ENCODE measurements at places on chromosomes 1 and 21.

DNA sequence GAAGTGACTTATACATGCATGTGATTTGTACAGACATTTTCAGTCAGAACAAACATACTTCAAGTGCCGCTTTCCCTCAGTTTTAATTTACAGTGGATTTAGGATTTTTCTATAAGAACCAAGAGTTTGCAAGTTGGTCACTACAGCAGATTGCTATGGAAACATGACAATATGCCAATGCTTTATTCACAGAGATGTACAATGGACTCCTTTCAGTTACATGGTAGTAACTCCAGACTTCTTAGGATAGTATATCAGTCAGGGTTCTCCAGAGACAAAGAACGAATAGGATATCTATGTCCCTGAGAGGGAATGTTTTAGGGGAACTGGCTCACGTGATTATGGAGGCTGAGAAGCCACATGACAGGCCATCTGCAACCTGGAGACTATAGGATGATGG, 27.4 kb downstream of the IFI44 start:
- no peak for DNase-seq

DNA sequence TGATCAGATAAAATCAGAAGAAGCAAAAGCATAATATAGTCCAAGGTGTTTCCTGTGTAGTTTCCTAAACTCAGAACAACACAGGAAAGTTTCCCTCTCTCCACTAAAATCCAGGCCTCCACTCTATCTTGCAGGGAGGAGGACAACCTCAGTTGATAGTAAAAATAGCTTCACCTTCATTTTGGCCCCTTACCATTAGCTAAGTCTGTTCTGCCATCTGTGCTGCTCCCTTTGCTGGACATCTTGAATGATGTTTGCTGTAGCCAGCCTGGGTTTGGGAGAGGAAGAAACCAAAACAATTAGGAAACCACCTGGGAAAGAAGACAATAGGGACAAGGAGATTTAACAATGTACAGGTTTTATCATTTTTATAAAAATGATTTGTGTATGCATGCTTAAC, 18.6 kb downstream of the DCAF8 start:
- no peak for DNase-seq

- DNase-seq = no peak
Observed at GRCh38 chr1:184388971-184389370, 2.1 kb downstream of the C1orf21 start.

DNA sequence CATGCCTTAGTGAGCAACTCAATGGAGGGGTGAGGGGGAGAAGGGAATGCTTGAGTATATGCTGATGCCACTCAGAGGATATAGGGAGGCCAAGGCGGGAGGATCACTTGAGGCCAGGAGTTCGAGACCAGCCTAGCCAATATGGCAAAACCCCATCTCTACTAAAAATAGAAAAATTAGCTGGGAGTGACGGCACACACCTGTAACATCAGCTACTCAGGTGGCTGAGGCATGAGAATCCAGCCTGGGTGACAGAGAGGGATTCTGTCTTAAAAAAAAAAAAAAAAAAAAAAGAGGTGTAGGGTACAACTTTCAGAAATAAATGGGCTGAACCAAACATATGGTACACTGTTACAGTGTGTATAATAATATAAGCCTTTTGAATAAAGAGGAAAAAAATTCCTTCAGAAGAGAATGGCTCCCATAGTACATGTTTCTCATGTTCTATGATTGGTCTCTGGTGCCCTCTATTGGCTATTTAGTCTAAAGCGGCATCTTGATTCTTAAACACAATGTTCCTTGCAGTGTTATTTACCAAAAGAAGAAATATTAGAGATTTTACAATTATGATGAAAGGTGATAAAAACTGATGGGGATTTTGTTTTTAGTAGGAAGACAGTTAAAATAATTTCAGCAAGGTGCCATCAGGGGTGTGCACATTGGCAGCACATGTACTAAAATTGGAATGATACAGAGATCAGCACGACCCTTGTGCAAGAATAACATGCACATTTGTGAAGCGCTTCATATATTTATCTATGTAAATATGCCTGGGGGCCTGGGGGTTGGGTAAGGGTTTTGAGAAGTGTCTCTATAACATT, 109.8 kb downstream of the PATJ start:
- peak; percentile 70 for DNase-seq

DNA sequence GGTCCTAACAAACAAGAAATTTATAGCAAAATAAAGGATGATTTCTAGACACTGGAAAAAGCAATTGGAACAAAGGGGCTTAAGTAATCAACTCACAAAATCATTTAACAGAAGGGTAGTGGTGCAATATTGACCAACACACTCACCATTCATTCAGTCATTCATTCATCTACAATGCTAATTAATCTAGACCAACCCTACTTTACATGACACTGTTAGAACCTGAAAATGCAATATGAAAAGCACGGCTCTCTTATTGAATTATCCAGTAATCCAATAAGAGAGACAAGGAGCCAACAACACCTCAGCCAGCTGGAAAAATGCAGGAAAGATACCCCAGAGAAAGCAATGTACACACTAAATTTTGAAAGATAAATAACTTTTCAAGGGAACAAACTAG, 310.8 kb upstream of the NR5A2 start:
- DNase-seq = no peak

DNA sequence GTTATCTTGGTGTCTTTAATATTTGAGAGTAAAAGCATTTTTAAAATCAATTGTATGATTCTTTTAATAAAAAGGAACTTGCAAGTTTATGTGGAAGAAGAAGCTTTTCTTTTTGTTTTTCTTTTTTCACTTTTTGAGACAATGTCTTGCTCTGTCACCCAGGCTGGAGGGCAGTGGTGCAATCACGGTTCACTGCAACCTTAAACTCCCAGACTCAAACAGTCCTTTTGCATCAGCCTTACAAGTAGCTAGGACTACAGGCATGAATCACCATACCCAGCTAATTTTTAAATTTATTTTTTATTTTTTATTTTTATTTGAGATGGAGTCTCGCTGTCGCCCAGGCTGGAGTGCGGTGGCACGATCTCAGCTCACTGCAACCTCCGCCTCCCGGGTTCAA, 34.1 kb downstream of the CMPK1 start:
- no peak for DNase-seq

DNA sequence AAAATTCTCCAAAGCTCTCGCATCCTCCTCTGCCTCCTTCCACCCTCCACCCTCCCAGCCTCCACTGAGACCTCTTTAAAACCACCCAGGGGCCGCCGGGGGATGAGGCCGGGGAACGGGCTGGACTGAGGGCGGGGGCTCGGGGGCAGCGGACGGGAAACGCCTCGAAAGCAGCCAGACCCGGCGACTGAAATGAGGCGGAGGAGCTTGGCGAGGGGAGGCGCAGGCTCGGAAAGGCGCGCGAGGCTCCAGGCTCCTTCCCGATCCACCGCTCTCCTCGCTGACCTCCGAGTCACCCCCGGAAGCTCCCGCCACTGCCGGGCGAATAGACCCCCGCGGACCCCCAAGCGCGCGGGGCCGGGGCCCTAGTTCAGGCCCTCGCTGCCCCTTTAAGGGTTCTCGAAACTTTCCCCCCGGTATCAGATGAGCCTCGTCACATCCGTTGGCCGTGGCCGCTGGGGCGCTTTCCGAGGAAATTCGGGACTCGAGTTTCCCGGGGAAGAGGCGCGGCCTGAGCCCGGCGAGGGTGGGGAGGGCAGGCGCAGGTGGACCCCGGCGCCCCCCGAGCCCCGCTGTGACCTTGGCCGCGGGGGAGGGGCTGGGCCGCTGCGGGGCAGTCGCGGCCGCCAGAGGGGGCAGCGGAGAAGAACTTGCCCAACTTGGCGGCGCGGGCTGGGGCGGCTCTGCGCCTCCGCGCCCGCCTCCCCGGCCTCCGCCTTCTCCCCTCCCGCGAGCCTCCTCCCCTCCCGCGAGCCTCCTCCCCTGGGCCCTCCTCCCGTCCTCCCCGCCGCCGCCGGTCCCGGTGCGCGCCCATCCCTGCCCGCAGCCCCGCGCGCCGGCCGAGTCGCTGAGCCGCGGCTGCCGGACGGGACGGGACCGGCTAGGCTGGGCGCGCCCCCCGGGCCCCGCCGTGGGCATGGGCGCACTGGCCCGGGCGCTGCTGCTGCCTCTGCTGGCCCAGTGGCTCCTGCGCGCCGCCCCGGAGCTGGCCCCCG, at the start of gene BACE2:
BACE2 (plus strand) TSS at position 813 of the 995 bp plus-strand sequence; CDS start at position 917, 104 bp downstream.
- peak; percentile 66 for DNase-seq

GRCh38 chr1:58812926-58813325, 29.1 kb upstream of the JUN start:
- DNase-seq = no peak

GRCh38 chr1:53081384-53082066, 19.5 kb downstream of the PODN start:
- no peak for DNase-seq

GRCh38 chr1:67686267-67687197, 1.5 kb downstream of the GADD45A start:
- peak; percentile 48 for DNase-seq

DNA sequence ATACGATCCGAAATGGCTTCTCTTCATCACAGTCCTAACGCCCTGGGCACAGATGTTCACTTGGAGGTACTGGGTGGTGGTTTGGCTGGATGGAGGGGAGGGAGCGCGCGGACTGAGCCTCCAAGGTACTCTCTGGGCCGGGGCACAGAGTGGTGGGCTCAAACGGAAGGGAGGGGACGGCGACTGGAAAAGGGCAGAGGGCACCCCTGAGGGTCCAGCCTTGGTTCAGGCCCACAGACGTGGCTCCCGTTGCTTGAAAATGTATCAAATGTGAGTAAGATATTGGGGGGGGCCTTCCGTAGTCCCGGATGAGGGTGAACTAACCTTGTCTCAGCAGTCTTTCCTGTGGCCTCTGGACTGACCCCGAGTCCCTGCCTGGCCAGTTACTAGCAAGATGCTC, 463 bp downstream of the IL12RB2 start:
- DNase-seq = no peak

GRCh38 chr1:55369474-55369873, 154.3 kb upstream of the USP24 start:
- DNase-seq = no peak

- no peak for DNase-seq
Observed at GRCh38 chr1:95438218-95438948, 204.4 kb downstream of the RWDD3 start.

- no peak for DNase-seq
Observed at GRCh38 chr1:33086384-33086850, 5.5 kb downstream of the AZIN2 start.

GRCh38 chr1:118921994-118922393, 66.1 kb downstream of the TBX15 start:
- DNase-seq = no peak

GRCh38 chr1:203511513-203511912, 17.6 kb downstream of the OPTC start:
- no peak for DNase-seq

DNA sequence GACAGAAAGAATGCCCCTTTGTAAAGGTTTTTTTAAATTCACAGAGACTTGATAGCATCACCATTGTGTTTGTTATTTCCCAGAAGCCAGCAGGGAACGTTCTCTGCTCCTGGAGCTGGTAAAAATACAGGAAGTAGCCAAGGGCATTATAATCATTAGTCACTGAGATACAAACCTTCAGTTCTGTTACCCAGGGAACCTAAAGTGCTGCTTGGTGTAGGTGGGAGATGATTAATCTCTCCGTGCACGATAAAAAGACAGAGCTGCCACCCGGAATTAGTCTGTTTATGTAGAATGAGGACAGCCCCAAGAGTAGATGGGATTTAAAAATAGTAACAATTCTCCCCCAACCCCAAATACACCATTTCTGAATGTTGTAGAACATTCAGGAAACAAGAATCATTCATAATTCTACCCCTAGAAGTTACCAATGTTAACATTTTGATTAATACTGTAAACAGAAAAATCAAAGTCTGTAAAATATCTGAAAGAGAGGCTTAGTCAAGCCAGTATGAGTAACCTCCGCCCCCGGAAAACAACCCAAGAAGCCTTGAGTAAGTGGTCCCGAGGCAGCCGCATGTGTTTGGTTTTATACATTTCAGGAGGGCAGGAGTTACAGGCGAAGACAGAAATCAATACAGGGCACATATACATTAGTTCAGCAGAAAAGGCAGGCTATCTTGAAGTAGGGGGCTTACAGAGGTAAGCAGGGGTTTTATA, 45.3 kb upstream of the CTBS start:
- DNase-seq = no peak

- DNase-seq = no peak
Observed at GRCh38 chr1:20705203-20705755, 12.5 kb downstream of the KIF17 start.

GRCh38 chr1:86849756-86850155, 64.2 kb downstream of the SELENOF start:
- DNase-seq = no peak

DNA sequence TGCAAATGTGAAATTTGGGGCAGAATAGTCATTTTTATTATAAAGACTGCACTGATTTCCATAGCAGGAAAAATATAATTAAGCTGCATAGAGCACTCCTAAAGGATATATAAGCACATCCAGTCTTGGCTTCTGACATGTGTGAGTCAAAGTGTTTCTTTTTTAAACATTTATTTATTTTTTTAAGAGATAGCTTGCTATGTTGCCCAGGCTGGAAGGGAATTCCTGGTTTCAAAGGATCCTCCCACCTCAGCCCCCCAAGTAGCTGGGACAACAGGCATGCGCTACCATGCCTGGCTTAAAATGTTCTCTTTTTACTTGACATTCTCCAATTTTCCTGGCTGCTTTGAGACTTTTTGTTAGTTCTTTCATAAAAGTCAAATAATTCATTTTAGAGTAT, 126.1 kb downstream of the HMCN1 start:
- DNase-seq = no peak

DNA sequence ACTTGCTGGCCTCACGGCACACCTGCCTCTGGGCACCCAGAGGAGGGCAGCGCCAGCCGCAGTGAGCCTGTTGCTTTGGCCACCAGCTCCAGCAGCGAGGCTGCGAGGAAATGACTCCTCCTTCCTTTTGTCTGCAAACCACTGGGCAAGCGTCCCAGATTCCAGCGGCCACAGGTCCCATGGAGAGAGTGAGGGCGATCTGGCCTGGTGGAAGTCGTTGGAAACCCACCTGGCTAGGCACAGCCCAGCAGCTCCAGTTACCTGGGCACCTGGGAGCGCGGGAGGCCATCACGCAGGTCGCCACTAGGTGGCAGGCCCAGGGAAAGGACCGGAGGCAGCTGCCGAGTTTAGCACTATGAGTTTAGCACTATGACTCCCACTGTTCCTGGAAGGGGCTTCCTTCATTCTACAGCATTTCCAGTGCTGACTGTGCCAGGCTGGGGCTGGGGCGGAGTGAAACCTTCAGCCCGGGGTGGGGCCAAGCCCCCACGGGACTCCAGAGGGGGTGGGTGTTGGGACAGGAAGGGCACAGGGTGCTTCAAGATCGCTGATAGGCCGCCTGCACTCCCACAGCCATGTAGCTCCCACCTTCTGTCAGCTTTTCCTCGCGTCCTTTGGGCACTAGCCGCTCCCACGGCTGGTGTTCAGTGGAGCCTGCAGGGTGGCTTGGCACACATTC, 1.1 kb upstream of the ESPN start:
- peak; percentile 82 for DNase-seq

DNA sequence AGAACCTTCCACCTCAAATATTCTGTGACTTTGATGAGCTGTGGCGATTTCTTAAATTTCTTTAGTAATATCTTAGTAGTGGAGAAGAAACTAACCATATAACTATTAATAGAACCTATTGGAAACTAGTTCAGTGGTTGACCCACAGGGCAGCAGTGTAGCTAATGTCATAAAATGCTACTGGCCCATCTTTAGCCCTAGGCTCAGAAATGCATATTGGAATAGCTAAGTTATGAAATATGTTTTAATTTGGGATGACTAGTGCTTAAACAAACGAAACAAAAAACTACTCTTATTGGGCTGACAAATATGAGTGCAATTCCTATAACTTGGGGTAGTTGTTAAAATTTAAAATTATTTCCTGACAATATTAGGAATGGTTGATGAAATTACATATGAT, 20.2 kb downstream of the MACO1 start:
- DNase-seq = no peak

Measured in NCI-H2029 (cell line).